ENCODE measurements at places on chromosomes 1 and 21.

GRCh38 chr1:212237651-212238050, 47.6 kb upstream of the PPP2R5A start:
- no peak for DNase-seq

DNA sequence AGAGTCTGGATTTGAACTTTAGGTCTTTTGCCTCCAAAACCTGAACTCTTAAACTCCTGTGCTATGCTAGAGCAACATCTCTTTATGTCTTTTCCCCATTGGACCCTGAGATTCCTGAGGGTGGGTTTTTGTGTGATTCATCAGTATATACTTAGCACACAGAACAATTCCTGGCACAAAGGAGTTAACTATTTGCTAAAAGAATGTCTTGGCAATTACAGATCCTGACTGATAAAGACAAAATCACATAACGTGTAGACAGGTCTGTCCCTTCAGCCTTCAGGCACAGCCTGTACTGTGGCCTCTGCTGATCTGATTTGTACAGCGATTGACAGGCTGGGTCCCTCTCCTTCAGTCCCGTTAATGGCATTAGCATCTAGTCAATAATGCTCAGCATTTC, 162.4 kb upstream of the BEND5 start:
- no peak for DNase-seq

GRCh38 chr1:246382589-246383238, 124.4 kb downstream of the SMYD3 start:
- no peak for DNase-seq

DNA sequence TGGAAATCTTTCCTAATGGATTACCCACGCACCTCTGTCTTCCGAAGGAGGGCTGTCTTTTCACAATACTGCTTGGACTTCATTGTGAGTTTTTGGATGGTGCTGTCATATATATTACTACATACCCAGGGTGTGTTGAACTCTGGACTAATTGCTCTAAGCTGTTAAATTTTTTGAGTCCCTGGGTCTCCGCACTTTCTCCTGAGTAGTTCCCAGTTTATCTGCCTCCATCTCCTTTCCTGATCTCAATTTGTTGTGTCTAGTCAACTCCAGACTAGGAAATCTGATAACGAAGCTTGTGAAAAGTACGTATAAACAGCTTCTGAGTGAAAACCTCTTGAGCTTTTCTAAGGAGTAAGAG, 211.1 kb downstream of the ROR1 start:
- no peak for DNase-seq

DNA sequence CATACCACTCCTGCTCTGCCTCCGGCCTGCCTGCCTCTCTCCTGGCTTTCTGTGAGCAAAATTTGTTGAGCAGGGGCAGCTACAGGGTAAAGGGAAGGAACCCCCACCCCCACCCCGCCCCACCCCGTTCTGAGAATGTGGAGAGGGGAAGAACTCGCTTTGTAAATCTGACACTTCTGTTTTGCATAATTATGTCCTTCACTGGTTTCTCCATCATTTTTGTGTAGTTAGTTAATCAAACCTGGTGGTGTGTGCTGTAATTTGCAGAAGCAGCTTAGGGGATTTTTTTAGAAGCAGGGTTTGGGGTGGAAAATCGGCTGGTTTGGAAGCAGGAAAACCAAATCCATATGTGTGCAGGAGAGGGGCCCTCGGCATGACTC, 58.1 kb upstream of the TMEM51 start:
- DNase-seq = no peak

DNA sequence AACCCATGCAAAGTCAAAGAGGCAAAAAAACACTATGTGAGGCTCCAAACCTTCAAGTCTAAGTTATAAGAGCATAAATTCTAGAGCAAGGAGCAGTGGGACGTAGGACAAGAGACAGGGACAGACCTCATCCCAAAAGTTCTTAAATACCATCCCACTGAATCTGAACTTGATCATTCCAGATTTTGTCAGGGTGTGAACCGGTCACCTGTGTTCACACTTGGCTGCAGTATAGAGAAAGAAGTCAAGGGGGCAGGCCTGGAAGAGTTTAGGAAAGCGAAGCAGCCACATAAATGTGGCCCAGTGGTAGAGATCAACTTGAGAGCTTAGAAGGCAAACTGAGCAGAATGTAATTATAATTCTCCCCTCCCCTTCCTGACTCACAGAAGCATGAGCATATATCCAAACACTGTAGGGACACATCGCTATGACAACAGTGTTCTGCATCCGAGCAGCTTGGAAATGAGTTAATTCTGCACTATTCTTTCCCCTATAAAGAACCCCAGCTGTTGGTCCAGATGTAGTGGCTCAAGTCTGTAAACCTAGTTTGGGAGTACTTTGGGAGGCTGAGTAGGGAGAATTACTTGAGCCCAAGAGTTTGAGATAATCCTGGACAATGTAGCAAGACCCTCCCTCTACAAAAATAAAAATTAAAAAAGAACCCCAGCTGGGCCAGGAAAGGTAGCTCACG, 2.7 kb downstream of the AKR7A2 start:
- DNase-seq = no peak

GRCh38 chr1:247243524-247244137, 12.2 kb upstream of the VN1R5 start:
- DNase-seq = no peak

- DNase-seq = no peak
Measured at GRCh38 chr21:40765811-40766210, 81.1 kb downstream of the DSCAM start.

GRCh38 chr1:242427519-242427918, 97.0 kb downstream of the PLD5 start:
- DNase-seq = no peak

GRCh38 chr1:56561227-56562019, 17.9 kb downstream of the PLPP3 start:
- DNase-seq = no peak

DNA sequence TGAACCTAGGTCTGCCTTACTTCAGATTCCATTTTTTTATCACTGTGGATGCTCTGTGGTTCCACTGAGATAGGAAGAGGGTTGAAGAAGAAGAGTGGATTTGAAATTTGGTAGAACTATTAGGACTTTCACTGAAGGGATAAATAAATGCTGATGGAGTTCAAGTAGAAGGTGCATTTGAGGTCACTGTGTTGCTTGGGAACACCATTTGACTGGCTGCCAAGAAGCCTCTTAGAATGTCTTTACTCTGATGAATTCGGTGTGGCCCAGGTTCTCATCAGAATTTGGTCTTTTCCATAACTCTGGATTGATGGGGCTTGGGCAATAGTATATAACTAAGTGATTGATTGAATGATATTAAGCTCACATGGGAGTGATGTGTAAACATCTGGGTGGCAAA, 11.9 kb downstream of the XPR1 start:
- DNase-seq = no peak

GRCh38 chr1:66273656-66274055, 260.3 kb upstream of the SGIP1 start:
- DNase-seq = no peak

DNA sequence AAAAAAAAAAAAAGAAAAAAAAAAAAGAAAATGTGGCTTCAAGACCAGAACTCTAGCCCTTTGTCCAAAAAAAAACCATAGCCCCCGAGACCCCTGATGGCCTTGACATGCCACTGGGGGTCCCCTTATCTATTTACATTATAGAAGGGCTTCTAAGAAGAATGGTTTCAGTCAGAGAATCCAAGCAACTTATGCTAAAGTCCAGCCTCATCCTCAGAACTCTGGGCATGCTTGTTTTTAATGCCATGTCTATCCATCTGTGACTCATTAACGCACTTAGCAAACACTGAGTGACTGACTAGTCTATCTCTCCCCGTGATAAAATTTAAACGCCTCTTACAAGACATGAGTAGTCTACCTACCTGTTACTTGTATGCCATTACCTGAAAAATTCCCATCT, 29.3 kb downstream of the ERG start:
- no peak for DNase-seq

GRCh38 chr1:167548059-167548932, 5.3 kb downstream of the CREG1 start:
- DNase-seq = no peak

- DNase-seq = no peak
Measured at GRCh38 chr1:184039126-184039525, 1.6 kb upstream of the COLGALT2 start.

GRCh38 chr1:6245086-6245868, 1.3 kb downstream of the HES3 start:
- peak; percentile 81 for DNase-seq
